ENCODE measurements at places on chromosomes 11 and 22. TPM values are rescaled to one million over a fixed set of nuclear protein-coding genes. Genes with fewer than 3 reads are reported as not detected.

DNA sequence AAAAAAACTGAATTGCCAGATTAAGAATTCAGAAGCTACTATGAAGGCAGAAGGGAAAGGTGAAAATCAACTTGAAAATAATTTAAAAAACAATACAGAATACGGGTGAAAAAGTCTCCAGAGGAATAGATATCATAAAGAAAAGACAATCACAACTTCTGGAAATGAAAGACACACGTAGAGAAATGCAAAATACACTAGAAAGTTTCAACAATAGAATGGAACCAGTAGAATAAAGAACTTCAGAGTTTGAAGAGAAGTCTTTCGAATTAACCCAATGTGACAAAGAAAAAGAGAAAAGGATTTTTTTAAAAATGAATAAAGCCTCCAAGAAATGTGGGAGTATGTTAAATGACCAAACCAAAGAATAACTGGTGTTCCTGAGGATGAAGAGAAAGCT lies 263.8 kb upstream of the FAT3 start:
- no peak for DNase-seq

DNA sequence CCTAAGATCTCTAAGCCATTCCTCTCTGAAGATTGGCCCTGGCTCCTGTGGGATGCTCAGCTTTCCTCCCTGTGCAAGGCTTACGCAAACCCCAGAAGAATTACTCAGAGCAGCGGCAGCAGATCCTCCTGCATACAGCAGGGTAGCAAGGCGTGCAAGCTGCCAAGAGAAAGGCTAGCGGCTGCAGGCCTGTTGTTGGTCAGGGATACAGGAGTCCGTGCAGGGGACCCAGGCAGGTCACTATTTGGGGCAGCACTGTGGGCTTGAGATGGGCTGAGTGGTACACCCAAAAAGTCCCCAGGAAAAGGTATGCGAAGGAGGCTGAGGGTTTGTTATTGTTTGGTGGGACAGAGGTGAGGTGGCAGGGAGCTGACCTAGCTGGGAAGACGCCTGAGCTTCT lies 1.5 kb downstream of the GLB1L2 start:
- no peak for DNase-seq

- peak; percentile 34 for DNase-seq
Observed at GRCh38 chr11:1732418-1733008, 17.9 kb downstream of the IFITM10 start.

GRCh38 chr11:69044111-69045013 lies 4.4 kb upstream of the TPCN2 start:
- peak; percentile 41 for DNase-seq

DNA sequence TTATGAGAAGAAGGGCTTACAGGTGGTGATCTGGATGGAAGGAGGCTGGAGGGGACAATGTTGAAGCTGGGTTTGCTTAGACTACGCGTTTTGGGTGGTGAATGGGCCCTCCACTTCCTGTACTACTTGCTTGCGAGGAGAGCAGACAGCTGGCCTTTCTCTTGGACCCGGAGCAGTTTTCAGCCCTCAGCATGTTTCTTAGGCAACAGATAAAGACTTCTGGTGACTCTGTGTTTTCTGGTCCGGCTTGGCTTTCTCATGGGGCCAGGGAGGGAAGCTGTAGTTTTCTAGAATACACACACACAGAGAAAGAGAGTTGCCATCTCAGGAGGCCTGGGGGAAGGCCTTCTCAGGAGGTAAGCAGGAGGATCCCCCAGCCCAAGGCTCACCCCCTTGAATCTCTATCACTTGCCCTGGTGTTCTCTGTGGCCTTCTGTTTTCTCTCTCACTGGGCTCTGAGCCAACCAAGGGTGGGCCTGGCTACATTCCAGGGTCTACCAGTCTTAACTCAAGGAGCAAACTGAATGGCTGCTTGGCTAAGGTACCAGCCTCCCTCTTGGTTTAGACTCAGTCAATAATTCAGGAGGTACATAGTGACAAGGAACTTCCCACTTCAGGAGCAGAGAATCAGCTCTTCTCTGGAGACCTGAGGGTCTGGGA lies 2.4 kb downstream of the CCS start:
- no peak for DNase-seq

DNA sequence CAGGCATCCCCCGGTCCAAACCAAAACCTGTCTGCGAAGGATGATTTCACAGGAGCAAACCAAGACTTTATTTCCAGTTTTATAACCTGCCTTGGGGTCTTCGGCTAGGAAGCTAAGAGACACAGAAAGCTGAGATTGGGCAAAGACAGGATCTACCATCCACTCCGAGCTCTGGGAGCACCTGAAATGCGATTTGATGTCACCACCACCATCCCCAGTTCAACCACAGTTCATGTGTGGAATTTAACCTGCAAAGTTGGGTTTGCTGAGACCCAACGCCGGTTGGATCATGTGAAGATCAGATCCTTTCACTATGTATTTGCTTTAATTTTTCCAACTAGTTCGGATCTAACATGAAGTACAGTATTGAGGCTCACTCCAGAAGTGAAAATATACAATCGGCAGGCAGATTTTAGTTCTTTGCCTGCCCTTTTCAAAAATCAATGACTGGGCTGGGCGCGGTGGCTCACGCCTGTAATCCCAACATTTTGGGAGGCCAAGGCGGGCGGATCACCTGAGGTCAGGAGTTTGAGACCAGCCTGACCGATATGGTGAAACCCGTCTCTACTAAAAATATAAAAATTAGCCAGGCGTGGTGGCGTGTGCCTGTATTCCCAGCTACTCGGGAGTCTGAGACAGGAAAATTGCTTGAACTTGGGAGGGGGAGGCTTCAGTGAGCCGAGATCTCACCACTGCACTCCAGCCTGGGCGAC lies 1.4 kb upstream of the C11orf24 start:
- DNase-seq, result no peak

GRCh38 chr11:30868626-30869081 lies 282.5 kb upstream of the MPPED2 start:
- DNase-seq, result no peak

- peak; percentile 93 for DNase-seq
Observed at GRCh38 chr11:110069158-110069737, 23.9 kb upstream of the ZC3H12C start.

DNA sequence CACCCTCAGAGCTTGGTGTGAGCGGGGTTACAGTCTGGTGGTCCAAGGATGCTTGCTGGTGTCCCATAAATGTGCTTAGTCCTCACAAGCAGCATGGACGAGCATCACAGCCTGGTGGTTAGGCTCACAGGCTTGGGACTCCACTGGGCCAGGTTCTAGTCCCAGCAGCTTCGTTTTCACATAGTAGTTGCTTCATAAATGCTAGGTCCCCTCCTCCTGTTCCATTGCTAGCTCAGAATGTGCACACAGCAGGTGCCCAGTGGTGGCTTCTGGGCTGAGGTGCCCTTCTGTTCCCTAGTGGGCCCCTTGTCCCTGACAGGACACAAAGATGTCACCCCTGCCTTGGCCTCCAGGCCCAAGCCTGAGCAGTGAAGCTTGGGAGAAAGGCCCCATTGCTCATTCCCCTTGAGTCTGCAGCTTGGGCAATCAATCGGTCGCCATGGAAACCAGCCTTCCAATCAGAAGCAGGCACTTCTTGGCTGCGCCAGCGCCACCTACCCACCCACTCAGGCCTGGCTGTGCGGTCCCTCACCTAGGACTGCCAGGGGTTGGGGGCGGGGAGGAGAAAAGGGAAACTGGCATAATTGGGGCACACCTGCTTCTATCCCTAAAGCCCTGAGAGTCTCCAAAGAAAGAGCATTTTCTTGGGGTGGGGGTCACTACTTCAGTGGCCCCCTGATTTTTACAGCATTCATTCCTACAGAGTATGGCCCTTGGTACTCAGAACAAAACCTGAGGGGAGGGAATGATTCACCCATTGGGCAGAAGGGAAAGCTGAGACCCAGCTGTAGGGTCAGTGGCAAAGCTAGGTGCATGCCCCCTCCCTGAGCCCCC lies 48.1 kb downstream of the CYTH4 start:
- DNase-seq, result peak; percentile 65

DNA sequence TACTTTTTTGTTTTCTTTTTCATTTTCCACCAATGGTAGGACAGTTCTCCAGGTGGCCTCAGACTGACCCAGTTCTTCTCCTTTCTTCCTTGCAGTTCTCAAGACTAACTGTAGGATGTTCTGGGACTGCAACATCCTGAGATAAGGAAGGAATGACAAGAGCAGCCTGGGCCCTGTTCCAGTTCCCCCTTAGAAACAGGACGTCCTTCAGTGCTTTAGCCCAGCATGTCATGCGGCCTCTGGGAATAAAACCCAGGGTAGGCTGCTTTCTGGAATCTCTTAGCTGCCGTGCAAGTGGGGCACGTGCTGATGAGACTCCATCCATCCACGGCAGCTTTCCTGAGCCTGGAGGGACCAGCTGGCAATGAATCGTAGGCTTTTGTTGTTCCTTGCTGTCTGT lies 24.0 kb upstream of the CADM1 start:
- DNase-seq, result no peak

DNA sequence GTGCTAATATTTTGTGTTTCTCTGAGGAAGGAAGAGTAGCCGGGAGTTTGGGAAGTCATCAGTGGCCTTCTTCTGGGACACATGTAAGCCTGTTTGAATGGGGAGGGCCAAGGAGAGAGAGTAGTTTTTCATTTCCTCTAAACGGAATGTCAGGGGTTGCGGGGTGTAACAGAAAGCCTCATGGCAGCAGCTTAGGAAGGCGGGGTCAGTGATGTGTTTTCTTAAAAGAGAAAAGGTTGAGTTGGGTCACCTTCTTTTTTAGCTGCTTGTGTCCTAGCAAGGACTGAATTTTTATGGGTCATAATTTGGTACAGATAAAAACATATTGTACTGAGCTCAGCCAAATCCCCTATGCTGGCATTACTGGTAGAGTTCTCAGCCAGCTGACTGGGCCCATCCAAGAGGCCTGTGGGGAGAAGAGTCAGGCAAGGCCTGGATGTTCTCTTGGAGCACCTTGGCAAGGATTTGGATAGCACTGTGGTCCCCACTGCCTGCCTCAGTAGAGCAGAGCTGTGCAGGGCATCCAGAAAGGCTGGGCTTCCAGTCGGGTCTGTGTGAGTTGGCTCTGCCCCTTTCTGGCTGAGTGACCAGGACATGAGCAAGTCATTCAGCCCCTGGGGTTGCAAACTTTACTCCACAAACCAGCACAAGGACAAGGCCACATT lies 29.4 kb upstream of the NAV2 start:
- DNase-seq, result no peak

GRCh38 chr11:63720611-63721010 lies 39.3 kb downstream of the RTN3 start:
- no peak for DNase-seq

The OR6Q1 gene
- not detected for total RNA-seq

The FIBIN gene
- 18.0 TPM for total RNA-seq

The RBFOX2 gene
- 126 TPM for total RNA-seq
